Testis (tissue), 5 donors: ENCODE measurements at places on chromosomes 16 and 17. TPM values are rescaled to one million over a fixed set of nuclear protein-coding genes. Genes with fewer than 3 reads are reported as not detected.

- H3K4me1 ChIP-seq: no peaks in the 10 kb centered on the region
- DNase-seq: no peak
- no peak overlapping the region for H3K27ac ChIP-seq
- H3K4me3 ChIP-seq: no peak overlapping the region
Observed at GRCh38 chr17:34714475-34715410, 135.4 kb downstream of the TMEM132E start.

DNA sequence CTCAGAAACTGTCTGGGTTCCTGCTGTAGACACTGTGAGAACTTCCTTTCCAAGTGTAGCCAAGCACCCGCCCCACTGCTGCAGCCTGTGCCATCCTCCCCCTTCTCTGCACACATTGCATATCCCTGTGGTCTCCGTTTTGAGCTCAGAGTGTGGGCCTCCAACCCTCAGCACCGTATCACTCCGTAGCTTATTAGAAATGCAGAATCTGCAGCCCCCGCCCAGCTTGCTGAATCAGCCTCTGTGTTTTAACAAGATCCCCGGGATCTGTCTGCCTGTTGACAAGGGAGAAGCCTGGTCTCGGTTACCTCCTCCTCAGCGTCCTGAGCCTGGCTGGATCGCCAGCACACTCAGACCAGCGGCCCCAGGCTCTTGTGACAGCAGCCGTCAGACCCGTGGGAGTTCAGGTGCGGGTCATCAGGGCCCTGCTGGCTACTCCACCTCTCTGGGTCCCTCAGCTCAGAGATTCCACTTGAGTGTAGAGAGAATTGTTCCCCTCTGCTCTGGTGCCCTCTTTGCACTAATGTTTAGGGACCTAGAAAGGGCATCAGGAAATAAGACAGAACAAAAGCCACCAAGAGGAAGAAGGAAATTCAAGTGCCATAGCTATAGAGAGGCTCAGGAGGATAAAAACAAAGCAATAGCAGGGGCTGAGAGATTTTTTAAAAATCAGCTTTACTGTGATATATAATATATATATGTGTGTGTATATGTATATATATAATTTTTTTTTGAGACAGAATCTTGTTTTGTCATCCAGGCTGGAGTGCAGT, 92.3 kb downstream of the PITPNC1 start:
- H3K27ac ChIP-seq: peak overlapping the region; percentile 24
- H3K4me3 ChIP-seq: no peak overlapping the region
- H3K36me3 ChIP-seq: no peaks in the 10 kb centered on the region
- peaks cover 14% of the 10 kb centered on the region for H3K4me1 ChIP-seq
- no peaks in the 10 kb centered on the region for H3K27me3 ChIP-seq

- no peaks in the 10 kb centered on the region for H3K36me3 ChIP-seq
- no peaks in the 10 kb centered on the region for H3K4me1 ChIP-seq
- DNase-seq: no peak
- no peaks in the 10 kb centered on the region for H3K27me3 ChIP-seq
Observed at GRCh38 chr16:78230832-78231231, 131.4 kb downstream of the WWOX start.

DNA sequence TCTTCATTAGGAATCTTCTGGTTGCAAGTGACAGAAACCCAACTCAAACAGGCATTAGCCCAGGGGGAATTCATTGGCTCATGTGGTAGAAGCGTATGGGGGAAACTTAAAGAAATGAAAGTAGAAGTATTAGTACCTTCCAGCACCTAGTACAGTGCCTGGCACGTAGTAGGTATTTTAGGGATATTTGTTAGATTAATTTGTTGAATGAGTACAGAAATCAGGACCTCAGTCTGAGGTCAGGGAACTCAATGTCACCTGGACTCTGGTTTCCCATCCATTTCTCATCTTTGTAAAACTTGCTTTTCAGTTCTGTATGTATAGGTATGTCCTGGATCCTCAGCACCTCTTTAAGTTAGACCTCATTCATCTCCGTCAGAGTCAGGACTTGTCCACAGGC, 32.5 kb downstream of the TMC5 start:
- no peak for DNase-seq
- H3K4me1 ChIP-seq: no peaks in the 10 kb centered on the region
- H3K4me3 ChIP-seq: no peak overlapping the region
- H3K36me3 ChIP-seq: no peaks in the 10 kb centered on the region
- H3K27ac ChIP-seq: no peak overlapping the region
- H3K27me3 ChIP-seq: no peaks in the 10 kb centered on the region

DNA sequence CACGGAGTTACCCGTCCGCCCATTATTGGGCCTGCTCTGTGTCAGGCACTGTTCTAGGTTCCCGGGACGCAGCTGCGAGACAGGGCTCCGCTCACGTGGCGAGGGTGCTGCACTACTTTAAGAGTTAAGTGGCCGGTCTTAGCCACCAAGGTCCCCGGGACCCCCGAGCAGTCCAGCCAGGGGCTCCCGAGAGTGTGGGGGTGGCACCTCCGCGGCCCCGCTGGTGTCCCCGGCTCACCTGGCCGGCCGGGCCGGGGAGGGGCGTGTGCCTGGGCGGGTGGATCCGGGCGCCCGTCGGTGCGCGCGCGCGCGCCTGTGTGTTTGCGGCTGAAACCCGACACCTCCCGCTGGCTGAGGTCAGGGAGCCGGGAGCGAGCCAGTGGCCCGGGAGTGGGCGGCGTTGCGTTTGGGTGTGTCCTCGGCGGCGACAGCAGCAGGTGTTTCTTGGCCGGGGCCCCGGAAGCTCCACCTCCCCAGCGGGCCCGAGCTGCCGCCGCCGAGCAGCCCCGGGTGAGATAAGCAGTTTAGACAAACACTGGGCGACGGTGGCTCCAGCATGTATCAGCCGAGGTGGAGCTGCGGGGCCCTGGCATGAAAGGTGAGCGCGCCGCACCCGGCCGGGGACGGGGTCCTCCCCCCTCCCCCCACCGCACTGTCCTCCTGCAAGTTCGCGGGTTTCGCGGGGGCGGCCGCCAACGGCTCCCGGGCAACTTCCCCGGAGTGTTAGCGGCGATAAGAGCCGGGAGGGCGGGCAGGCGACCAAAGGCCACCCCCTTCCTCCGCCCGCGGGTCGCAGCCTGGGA, at the start of gene GSE1:
TSS of gene GSE1 (plus strand) at position 522 of the 803 bp plus-strand sequence. CDS start at position 592, 70 bp downstream.
- peaks cover 72% of the 10 kb centered on the region for H3K4me1 ChIP-seq
- peak within 1 kb of the TSS; percentile 68 for H3K4me3 ChIP-seq
- peak within 1 kb of the TSS; percentile 34 for H3K27ac ChIP-seq
- H3K27me3 ChIP-seq: no peaks in the 10 kb centered on the region
- peak; percentile 94 for DNase-seq

GRCh38 chr17:57170866-57171265, 85.5 kb upstream of the MSI2 start:
- H3K4me1 ChIP-seq: no peaks in the 10 kb centered on the region
- H3K27ac ChIP-seq: no peak overlapping the region
- no peak for DNase-seq

GRCh38 chr17:49572806-49573420, 2.8 kb upstream of the NXPH3 start:
- no peaks in the 10 kb centered on the region for H3K27me3 ChIP-seq
- no peak for DNase-seq
- no peak overlapping the region for H3K4me3 ChIP-seq
- peaks cover 47% of the 10 kb centered on the region for H3K4me1 ChIP-seq
- no peaks in the 10 kb centered on the region for H3K36me3 ChIP-seq
- no peak overlapping the region for H3K27ac ChIP-seq

GRCh38 chr16:55703003-55704001, 47.5 kb downstream of the SLC6A2 start:
- H3K4me3 ChIP-seq: no peak overlapping the region
- no peaks in the 10 kb centered on the region for H3K4me1 ChIP-seq
- no peak overlapping the region for H3K27ac ChIP-seq

GRCh38 chr17:28499684-28500357, 6.3 kb upstream of the FOXN1 start:
- no peaks in the 10 kb centered on the region for H3K36me3 ChIP-seq
- no peak overlapping the region for H3K4me3 ChIP-seq
- no peak for DNase-seq
- no peaks in the 10 kb centered on the region for H3K27me3 ChIP-seq
- H3K4me1 ChIP-seq: no peaks in the 10 kb centered on the region

DNA sequence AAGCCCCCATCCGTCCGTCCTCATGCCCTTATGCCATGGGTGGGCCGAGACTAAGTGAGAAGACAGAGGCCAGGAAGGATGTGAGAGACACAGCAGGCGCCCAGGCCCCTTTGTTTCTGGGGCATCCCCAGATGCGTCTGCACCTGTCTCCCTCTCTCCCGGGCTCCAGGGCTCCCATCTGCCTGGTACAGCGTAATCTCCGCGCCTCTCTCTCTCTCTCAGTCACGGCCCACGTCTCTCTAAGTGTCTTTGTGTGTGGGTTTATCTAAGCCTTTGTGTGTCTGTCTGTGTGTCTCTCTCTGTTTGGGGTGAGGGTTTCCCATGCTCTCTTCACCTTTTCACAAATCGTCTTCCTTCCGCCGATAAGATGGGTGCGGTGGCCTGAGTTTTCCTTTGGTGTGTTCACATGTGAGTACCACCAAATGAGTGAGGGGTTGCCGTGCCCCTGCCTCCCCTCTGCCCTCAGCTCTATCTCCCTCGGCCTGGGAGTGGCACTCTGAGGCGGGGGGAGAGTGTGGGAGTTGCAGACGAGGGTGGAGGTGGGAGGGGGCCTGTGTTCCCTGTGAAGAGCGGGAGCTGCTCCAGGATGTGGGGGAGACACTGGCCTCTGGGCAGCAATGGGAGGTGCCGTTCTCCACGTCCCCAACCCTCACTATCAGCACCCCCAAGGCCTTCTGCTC, 25.8 kb upstream of the ABCC3 start:
- H3K27me3 ChIP-seq: no peaks in the 10 kb centered on the region
- H3K4me1 ChIP-seq: peaks cover 10% of the 10 kb centered on the region
- H3K36me3 ChIP-seq: no peaks in the 10 kb centered on the region
- no peak overlapping the region for H3K27ac ChIP-seq

DNA sequence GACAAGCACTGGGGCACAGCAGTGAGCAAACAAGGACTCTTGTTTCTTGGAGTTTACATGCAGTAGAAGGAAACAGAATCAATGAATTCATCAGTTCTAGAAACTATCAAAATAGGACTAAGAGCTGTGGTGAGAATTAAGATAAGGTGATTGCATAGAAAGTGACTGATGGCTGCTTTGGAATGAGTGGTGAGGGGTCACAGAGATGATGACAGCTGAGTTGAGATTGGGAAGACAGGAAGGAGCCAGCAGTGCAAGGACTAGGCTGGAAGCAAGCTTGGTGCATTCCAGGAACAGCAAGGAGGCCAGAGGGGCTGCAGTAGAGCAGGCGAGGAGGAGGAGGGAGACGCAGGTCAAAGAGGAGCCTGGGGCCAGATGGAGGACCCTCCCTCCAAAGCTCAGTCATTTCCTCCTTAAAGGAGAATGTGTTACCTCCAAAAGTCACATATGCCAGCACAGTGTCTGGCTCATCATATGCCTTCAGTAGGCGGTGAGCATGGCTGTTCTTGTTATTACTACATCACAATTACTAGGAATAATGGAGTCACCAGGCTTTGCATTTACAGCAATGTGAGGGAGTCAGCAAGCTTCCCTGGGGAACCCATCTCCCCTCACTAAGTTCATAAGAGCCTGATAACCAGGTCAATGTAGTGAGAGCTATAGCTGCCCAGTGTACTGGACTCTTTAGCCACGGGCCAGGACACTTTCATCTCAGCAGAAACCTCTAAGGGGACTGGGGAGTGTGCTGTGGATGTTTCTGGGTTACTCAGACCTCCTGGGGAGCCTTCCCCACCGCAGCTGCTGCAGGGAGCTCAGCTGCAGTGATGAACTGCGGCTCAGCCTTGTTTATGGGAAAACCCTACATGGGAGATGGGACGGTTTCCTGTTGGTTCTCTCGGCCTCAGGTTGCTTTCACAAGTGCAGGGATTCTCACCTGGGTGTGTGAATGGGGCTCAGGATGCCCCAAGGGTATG, 157.2 kb downstream of the SEC14L1 start:
- H3K27me3 ChIP-seq: no peaks in the 10 kb centered on the region
- H3K4me1 ChIP-seq: no peaks in the 10 kb centered on the region
- no peak for DNase-seq
- H3K36me3 ChIP-seq: no peaks in the 10 kb centered on the region
- H3K27ac ChIP-seq: no peak overlapping the region

- no peaks in the 10 kb centered on the region for H3K36me3 ChIP-seq
- DNase-seq: peak; percentile 57
- H3K27ac ChIP-seq: no peak overlapping the region
- no peak overlapping the region for H3K4me3 ChIP-seq
Observed at GRCh38 chr16:48231727-48232492, 12.2 kb upstream of the LONP2 start.

GRCh38 chr16:71610936-71611871, 14.8 kb upstream of the MARVELD3 start:
- H3K4me1 ChIP-seq: no peaks in the 10 kb centered on the region
- DNase-seq: peak; percentile 81
- no peak overlapping the region for H3K27ac ChIP-seq
- H3K27me3 ChIP-seq: no peaks in the 10 kb centered on the region
- H3K4me3 ChIP-seq: no peak overlapping the region
- H3K36me3 ChIP-seq: no peaks in the 10 kb centered on the region

GRCh38 chr17:64123114-64123513, 6.8 kb downstream of the ERN1 start:
- DNase-seq: no peak
- no peak overlapping the region for H3K4me3 ChIP-seq
- no peak overlapping the region for H3K27ac ChIP-seq
- no peaks in the 10 kb centered on the region for H3K36me3 ChIP-seq

- peaks cover 14% of the 10 kb centered on the region for H3K4me1 ChIP-seq
- peak overlapping the region; percentile 11 for H3K27ac ChIP-seq
- H3K4me3 ChIP-seq: no peak overlapping the region
- H3K36me3 ChIP-seq: no peaks in the 10 kb centered on the region
Observed at GRCh38 chr16:89623511-89624261, 10.2 kb downstream of the DPEP1 start.

- no peak for DNase-seq
- H3K4me3 ChIP-seq: no peak overlapping the region
- H3K27ac ChIP-seq: no peak overlapping the region
Observed at GRCh38 chr17:17531156-17531555, 35.0 kb upstream of the RASD1 start.

GRCh38 chr17:19331134-19331533, 31.4 kb downstream of the B9D1 start:
- H3K27ac ChIP-seq: no peak overlapping the region
- H3K36me3 ChIP-seq: no peaks in the 10 kb centered on the region
- H3K4me1 ChIP-seq: peaks cover 6% of the 10 kb centered on the region
- no peak for DNase-seq
- H3K4me3 ChIP-seq: no peak overlapping the region

- no peaks in the 10 kb centered on the region for H3K27me3 ChIP-seq
- H3K4me1 ChIP-seq: peaks cover 32% of the 10 kb centered on the region
- H3K36me3 ChIP-seq: no peaks in the 10 kb centered on the region
Observed at GRCh38 chr17:63477480-63478440, 899 bp downstream of the ACE start.

GRCh38 chr17:18925187-18925586, 26.8 kb upstream of the SLC5A10 start:
- no peak overlapping the region for H3K4me3 ChIP-seq
- H3K27me3 ChIP-seq: no peaks in the 10 kb centered on the region
- no peak overlapping the region for H3K27ac ChIP-seq
- no peaks in the 10 kb centered on the region for H3K36me3 ChIP-seq
- no peak for DNase-seq

- H3K4me1 ChIP-seq: peaks cover 8% of the 10 kb centered on the region
- no peak overlapping the region for H3K4me3 ChIP-seq
- H3K36me3 ChIP-seq: no peaks in the 10 kb centered on the region
- DNase-seq: no peak
- no peaks in the 10 kb centered on the region for H3K27me3 ChIP-seq
Observed at GRCh38 chr17:42695500-42695899, 13.2 kb downstream of the CNTNAP1 start.

SLC5A10 gene
- total RNA-seq: 1.1 TPM

CNGB1 gene
- total RNA-seq: 0.87 TPM

GOSR1 gene
- total RNA-seq: 61.7 TPM

BRIP1 gene
- total RNA-seq: 10.6 TPM

SLC16A11 gene
- 0.55 TPM for total RNA-seq

KCNH4 gene
- 0.24 TPM for total RNA-seq

PLA2G10 gene
- 4.5 TPM for total RNA-seq

FBXO39 gene
- total RNA-seq: 46.9 TPM

KRT32 gene
- 0.19 TPM for total RNA-seq
